ENCODE measurements at places on chromosomes 4 and X.

- DNase-seq = no peak
Measured at GRCh38 chr4:43607400-43607799, 714.9 kb downstream of the GRXCR1 start.

- no peak for DNase-seq
Measured at GRCh38 chr4:47155919-47156318, 124.6 kb downstream of the GABRB1 start.

DNA sequence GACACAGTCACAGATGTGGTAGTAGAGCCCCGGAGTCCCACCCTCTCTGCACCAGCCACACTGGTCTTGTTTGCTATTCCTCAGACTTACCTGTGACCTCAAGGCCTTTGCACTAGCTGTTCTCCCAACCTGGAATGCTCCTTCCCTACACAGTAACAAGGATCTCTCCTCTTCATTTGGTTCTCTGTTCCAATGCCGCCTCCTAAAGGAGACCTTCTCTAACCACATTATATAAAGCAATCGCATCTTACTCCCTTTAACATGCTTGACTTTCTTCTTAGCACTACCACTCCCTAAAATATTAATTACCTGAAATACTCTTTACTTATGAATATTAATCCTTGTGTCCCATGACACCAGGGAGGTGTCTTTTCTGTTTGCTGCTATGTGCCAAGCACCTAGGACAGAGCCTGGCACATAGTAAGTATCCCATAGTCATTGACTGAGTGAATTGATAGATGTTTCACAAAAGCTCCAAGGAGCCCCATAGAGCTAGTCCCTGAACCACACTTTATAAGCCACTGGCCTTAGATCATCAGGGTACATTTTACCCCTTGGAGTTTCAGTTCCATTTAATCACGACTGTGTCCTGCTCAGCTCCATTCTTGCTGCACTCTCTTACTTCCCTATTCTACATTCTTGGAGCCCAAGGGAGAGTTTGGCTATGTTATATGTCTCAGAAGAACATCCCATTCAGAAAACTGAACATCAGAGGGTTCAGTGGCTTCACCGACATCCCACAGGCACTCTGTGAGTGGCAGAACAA lies 312.7 kb downstream of the RAB28 start:
- no peak for DNase-seq

DNA sequence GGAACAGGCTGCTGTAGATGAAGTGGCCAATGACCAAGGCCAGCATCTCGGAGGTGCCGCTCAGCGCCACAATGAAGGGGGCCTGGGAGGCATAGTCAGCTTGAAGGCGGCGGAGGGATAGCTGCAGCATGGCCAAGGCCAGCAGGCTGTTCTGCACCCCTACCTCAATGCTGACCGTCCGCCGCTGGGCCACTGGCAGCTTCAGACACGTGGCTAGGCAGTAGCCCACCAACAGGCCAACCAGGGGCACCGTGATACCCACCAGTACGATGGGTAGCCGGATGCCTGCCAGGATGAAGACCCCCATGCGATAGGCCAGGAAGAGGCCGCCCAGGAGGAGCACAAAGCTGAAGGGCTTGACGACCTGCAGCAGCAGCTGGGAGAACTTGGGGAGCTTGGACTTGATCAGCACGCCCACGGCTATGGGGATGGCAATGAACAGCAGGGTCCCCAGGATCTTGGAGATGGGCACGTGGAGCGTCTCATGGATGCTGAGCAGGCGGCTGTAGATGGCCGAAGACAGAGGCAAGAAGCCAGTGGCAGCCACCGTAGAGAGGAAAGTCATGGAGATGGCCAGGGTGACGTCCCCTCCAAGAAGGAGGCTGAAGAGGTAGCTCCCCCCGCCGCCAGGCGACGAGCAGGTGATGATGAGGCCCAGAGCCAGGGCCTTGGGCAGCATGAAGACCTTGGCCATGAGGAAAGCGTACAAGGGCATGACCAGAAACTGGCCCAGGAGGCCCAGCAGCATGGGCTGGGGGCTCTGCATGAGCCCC lies 1.3 kb upstream of the UBL4A start:
- DNase-seq = no peak

Data from RPMI7951 (cell line).